ENCODE measurements at places on chromosomes 3 and 15. TPM values are rescaled to one million over a fixed set of nuclear protein-coding genes. Genes with fewer than 3 reads are reported as not detected.

GRCh38 chr3:134251731-134252391 is 1.2 kb upstream of the RYK start:
- no peak for DNase-seq

GRCh38 chr3:60289341-60290121 is 961.7 kb downstream of the FHIT start:
- DNase-seq, result no peak

GAP43 gene
- total RNA-seq, result 289 TPM

DNA sequence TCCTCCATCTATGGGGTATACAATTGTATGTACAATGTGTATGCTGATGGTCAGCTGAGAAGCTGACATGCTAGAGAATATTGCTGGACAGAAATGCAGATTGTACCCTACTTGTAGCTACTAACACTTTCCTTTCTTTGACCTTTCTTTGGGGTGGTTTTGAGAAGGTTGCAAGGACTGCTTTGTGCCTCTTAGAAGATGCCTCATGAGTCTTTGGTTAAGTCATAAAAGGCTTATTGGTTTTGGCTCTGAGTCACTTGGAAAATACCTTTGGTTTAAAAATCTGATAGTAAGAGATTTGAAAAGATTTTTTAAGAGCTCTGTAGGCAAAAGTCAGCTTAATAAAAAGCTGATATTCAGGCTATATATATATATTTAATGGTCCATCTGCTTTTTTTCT is 71.5 kb downstream of the ZMAT3 start:
- no peak for DNase-seq

DNA sequence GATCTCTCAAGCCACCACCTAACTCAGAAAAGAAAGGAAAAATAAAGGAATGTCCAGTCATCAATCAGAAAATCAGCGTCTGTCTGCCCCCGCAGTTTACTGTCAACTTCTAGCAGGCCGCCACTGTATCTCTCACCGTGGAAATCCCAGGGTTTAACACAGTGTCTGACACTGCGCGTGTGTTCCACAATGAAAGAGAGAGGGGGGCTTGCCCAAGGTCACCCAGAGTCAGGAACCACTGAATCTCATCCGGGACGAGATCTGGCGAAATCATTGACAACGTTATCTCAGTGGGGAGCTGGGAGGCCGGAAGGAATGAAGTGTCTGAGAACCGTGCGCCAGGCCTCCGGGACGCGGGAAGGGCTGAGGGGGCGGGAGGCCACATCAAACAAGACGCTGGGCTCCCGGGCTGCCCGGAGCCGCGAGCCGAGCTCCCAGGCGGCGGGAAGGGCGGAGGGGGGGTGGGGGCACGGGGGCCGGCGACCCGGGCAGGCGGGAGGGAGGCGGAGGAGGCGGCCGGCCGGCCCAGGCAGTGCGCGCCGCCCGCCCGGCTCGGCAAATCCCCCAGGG is 2.2 kb upstream of the HES1 start:
- DNase-seq, result peak; percentile 24

GRCh38 chr15:37377428-37377827 is 277.1 kb upstream of the MEIS2 start:
- no peak for DNase-seq

GRCh38 chr3:141442446-141442845 is 44.4 kb upstream of the RASA2 start:
- no peak for DNase-seq
